Islet precursor cell (in vitro differentiated cells): ENCODE measurements at places on chromosomes 7 and 10.
A peak's percentile ranks its signal among the peaks of the same experiment; 100 is the strongest.

DNA sequence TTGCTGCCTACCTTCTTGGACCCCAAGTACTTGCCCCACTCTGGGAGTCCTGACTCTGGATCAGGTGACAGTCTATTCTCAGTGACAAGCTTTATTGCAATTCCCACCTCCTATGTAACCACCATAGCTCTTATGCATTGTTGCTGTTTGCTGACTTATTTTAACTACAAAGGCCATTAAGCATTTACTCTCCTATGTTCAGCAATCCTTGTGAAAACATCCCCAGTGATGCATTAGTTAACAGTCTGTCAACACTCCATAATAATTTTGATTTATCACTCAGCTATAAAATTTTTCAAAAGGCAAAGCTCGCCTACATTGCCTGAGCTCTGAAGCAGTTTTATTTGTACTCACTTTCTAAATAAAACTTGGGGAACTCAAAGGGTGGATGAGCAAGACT lies 871.8 kb upstream of the SORCS1 start:
- no peak for DNase-seq

DNA sequence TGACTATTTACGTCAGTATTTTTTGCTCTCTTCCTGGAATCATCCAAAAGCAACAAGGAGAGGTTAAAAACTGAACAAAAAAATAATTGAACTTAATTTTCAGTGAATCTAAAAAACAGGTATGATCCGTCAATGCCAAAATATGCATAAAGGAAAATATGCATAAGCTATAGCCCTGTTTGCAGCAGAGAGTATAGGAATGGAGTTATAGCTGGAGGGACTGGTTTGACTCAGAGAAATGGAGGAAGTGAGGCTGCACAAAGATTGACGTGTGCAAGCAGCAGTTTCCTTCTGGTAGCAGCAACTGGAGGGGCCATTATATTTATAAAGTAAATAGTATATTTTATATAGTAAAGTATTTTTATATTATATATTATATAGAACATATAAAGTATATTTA lies 37.1 kb downstream of the GNG11 start:
- DNase-seq = no peak

- no peak for DNase-seq
These were observed 132.8 kb downstream of the GLI3 start for GRCh38 chr7:42104231-42104630.

- DNase-seq = no peak
These were observed 964.0 kb downstream of the GATA3 start for GRCh38 chr10:9018195-9019173.

GRCh38 chr7:142123184-142123583 lies 11.7 kb downstream of the MGAM2 start:
- no peak for DNase-seq

- DNase-seq = no peak
These were observed 201.3 kb downstream of the FANK1 start for GRCh38 chr10:126097558-126098225.

- DNase-seq = no peak
These were observed 129.5 kb downstream of the KLF6 start for GRCh38 chr10:3655528-3655927.

- no peak for DNase-seq
These were observed 236.4 kb downstream of the PRPF18 start for GRCh38 chr10:13823096-13823708.

DNA sequence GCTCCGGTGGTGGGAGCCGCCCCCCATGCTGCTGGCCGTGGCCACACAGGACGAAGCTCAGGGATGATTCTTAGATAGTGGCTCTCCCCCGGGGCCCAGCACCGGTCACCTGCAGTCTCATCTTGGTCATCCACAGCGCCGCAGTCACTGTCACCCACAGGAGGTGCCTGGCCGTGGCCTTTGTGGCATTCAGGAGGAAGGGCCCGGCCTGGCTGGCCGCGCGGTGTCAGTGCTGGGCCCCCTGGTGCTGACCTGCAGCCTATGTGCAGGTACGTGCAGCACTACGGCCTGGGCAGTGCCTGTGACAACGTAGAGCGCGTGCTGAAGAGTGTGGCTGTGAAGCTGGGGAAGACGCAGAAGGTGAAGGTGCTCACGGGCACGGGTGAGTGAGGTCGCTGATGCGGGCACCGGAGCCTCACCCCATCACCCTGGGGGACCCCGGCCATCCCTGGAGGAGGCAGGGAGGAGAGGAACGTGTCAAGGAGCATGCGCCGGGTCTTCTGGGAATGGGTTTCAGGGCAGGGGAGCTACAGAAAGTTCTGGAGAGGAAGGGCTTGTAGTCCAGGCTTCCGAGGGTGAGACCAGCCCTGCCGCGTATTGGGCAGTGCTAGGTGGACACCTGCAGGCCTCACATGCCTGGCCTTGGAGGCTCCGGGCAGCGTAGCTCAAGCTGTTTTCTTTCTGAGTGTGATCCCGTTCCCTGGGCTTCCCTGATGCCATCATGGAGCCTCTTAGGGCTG lies 5.0 kb downstream of the SPRN start:
- no peak for DNase-seq

DNA sequence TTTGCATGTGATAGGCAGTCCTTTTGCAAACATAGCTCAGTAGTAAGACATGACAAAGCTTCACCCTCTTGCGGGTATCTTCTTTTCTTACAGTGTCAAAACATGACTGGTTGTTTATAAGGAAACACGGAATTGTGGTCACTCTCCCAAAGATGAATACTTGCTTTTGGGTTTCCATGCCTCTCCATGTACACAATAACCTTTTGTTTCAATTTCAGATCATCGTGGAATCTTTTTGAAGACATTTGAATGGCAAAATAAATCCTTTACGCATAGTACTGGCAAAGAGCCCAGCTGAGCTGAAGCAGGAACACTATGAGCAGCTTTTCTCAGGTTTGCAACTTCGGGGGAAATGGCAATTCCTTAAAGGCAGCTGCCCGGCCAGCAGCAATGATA lies 156.8 kb upstream of the FRMD4A start:
- DNase-seq = no peak

- peak; percentile 96 for DNase-seq
These were observed at the start of gene MORN4 for GRCh38 chr10:97632949-97633884. Gene MORN4 (minus strand): TSS chr10:97633500. CDS start chr10:97619653, 13,847 bp downstream.

GRCh38 chr10:34249634-34250033 lies 565.5 kb downstream of the PARD3 start:
- DNase-seq = no peak

GRCh38 chr10:126101325-126101724 lies 205.0 kb downstream of the FANK1 start:
- DNase-seq = no peak

DNA sequence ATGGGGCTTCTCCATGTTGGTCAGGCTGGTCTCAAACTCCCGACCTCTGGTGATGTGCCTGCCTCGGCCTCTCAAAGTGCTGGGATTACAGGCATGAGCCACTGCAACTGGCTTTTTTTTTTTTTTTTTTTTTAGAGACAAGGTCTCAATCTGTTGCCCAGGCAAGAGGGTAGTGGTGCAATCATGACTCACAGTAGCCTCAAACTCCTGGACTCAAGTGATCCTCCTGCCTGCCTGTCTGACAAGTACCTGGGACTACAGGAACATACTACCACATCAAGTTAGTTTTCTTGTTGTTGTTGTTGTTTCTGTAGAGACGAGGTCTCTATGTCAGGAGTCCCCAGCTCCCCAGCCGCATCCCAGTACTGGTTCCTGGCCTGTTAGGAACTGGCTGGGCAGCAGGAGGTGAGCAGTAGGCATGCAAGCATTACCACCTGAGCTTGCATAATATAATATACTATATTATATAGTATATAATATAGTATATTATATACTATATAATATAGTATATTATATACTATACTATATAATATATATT lies 55.7 kb downstream of the TPK1 start:
- DNase-seq = peak; percentile 54

GRCh38 chr10:122264931-122265330 lies 6.2 kb upstream of the BTBD16 start:
- no peak for DNase-seq

DNA sequence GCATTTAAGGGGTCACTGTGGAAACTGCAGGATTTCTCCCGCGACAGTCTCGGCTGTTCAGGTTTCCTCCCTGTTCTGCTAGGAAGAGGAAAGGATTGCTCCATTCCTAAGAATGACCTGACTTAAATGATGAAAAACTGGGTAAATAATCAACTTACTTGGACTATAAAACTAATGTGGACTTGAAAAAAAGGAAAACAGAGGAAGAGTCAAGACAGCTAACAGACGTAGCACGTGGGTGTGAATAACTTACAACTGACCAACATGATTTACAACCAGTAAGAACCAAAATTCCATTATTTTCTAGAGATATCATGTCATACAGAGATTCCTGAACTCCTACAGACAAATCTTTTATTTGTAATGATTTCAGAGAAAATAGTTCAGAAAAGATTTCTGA lies 93.8 kb downstream of the ADAM12 start:
- no peak for DNase-seq

DNA sequence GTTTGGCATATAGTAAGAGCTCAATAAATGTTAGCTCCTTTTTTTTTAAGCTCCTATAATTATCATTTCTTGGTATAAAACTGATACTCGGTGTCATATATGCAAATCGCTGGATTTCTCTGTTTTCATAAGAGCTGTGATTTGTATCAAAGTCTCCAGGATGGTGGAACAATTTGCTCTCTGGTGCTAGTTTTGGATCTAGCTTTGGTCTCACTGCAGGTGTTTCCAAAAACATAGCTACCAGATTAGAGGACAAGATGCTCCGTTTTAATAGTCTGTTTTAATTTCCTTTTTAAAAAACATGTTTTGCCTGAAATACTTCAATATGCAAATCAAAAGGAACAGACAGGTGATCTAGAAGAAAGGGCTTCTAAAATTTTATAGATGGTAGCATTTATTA lies 25.3 kb downstream of the ADAM22 start:
- DNase-seq = no peak

- DNase-seq = no peak
These were observed 26.9 kb upstream of the BPGM start for GRCh38 chr7:134619627-134620331.

GRCh38 chr10:96830511-96831199 lies 1.4 kb upstream of the LCOR start:
- peak; percentile 83 for DNase-seq

DNA sequence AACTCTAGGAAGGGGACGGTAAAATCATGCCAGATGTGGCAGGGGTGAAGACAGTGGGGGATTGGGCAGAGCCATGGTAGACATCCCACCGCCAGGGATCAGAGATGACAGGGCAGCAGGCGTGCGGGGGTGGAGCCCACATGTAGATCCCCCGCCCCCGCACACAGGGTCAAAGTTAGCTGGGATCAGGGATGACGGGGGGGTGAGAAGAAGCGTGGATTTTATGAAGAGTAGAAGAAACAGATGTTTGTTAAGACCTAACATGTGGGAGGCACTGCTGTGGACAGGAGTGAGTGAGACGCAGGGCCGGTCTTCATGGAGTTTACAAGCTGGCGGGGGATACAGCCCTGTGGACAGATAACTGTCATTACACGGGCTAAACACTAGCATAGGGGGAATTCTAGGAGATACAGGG lies 154.0 kb upstream of the KLF14 start:
- peak; percentile 66 for DNase-seq

- no peak for DNase-seq
These were observed 90.5 kb downstream of the RNF216 start for GRCh38 chr7:5690931-5691473.

- peak; percentile 78 for DNase-seq
These were observed at the start of gene PLPP4 for GRCh38 chr10:120456626-120457430. Gene PLPP4 (plus strand): TSS chr10:120457227. CDS start chr10:120457306, 79 bp downstream.

GRCh38 chr7:89064831-89065230 lies 269.3 kb upstream of the TEX47 start:
- no peak for DNase-seq

DNA sequence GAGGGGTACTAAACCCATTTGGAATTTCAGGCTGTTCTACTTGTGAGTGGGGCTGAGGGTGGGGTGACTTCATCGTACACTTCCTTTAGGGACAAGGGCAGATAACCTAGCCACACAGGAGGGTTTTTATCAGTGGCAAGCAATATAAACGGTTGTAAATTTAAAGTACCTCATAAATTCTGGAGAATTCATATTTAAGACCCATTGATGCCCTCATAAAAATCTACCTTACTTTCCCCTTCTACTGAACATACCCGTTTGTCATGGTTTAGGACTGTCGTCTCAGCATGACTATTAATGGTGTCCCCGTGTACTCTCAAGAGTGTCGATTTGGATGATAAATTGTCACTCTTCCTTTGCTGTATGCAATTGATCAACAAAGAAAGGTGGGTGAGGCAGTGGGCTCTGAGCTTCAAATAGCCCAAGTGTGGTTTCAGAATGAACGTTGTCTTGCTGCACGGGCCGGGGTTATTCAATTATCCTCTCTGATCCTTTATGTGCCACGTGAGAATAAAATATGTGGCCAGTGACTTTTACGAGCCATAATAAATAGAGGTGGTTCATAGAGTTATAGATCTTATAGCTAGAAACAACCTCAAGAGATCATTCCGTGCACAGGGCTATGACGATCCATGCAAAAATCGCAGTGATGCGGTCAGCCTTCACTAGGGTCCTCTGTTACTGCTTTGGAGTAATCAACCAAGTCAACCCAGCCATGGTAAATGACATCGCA lies 82.2 kb downstream of the FAM107B start:
- DNase-seq = no peak

- no peak for DNase-seq
These were observed 14.9 kb downstream of the DLG5 start for GRCh38 chr10:77911535-77912123.

- peak; percentile 82 for DNase-seq
These were observed 304.7 kb upstream of the AOAH start for GRCh38 chr7:37028909-37029440.

GRCh38 chr10:127909716-127910463 lies 3.0 kb downstream of the PTPRE start:
- DNase-seq = no peak

DNA sequence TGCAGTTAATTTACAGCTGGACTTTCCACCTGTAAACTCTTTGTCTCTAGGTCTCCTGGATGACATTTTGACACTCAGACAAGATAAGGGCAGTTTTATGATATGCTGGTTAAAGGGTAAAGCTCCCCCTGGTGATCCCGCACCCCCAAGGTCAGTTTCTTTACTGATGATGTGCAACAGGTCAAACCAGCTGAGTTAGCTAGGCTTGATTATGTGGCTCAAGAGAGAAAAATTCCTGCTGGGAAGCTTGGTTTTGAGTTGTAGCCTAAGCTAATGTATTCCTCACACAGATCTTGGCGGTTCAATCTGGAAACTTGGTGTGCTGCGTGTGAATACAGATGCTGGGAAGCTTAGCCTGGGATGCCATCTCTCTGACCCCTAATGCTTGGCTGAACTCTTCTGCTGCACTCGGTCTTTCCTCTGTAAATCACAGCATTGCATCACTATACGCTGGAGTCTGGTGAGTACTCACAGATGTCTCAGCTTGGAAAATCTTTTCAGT lies 11.4 kb upstream of the AKR1D1 start:
- DNase-seq = no peak

DNA sequence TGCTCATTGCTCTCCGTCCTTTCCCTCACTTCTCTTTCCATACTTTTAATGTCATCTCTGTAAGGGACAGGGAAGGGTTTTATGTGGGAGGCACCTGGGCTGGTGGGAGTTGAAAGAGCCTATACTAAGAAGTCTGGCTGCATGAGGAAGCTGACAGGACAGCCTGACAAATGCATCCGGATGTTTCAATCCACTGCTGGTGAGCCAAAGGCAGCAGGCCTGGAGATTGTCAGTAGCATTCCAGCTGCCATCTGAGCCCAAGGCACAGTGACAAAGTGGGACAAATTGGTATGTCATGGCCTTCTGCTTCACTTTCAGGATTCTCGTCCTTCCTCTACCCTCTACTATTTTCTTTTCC lies 218.4 kb downstream of the STK31 start:
- DNase-seq = peak; percentile 75
